K562 (cell line): ENCODE measurements at places on chromosomes 2 and 18. TPM values are rescaled to one million over a fixed set of nuclear protein-coding genes. Genes with fewer than 3 reads are reported as not detected.

DNA sequence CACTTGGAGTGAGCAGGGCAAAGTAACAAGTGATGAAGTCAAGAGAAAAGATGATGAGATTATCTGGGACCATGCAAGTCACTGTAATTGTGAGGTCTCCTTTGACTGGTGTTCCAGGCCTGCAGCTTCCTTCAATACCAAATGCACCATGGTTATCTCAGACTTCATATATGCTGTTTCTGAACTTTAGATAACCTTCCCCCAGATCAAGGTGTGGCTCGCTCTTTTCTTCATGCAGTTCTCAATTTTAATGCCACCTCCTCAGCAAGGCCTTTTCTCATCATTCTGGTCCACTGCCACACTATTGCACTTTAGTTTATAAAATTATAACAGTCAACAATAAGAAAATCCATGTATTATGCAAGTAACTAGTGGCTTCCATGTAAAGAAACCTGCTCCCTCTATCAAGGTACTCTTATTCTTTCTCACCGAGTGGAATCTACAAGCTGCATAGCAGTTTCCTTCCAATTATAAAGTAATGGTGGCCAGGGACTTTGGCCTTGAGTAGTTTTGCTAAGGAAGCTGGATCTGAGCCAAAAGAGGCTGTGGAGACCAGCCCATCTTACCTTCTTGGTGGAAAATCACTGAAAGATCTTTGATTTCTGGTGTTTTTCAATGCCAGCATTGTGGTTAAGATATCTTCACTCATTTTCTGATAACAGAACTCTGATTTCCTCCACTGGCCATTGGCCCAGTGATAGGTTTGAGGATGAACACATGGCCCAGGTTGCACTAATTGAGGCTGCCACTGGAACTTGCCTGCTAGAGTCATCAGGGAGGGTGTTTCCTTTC, 113.6 kb downstream of the KCNE4 start:
- no peak for DNase-seq

DNA sequence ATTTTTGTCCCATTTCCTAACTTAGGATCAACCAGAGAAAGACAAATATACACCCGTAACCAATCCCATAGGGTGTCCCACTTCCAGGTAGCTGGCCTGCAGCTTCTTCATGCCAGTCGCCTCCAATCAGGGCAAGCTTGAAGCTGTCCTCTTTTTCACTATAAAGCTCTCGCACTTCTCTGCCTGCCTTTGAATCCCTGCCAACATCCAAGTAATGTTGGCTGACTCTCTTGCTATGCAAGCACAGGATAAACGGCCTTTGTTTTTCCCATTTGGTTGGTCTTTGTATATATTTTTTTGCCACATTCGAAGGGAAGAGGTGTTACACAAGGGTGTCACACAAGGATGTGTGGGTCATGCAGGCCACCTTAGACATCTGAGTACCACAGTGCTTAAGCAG, 388.8 kb downstream of the CBLN2 start:
- DNase-seq = no peak

DNA sequence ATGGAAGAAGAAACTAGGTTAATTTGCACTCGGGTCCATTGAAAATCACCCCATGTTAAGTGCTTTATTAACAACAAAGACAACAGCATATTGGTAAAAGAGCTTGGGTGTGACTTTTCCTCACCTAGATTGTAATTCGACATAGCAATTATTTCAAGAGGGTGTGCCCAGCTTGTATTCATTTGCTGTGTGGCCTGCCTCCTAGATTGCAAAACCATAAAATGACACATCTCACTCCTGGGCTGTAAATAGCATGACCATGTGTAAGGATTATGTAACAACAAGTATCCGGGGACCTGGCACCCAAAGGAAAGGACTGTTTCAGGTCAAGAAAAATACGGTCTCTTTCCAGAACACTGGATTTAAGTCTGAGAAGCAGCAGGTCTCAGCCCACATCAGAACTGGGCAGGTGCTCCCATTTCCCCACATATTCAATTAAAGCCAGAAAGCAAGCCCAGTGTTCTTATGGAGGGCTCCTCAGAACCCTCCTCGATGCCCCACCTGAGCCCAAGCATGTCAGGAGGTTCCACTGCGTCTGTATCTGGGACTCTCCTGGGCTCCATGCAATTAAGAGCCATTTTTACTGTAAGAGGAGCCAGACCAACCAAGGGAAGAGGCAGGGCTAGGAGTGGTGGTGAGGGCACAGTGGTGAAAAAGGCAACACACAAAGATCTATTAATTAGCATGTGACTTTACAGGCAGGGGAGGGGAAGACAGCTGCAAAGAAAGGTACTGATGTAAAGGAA, 39.2 kb downstream of the MREG start:
- DNase-seq = no peak

GRCh38 chr2:60152226-60152833, 401.1 kb downstream of the BCL11A start:
- peak; percentile 30 for DNase-seq

ACTR1B gene
- 42.3 and 46.1 TPM in 2 replicates for polyA plus RNA-seq

GRCh38 chr2:25829377-25829704, 48.9 kb downstream of the ASXL2 start:
- DNase-seq = no peak

DNA sequence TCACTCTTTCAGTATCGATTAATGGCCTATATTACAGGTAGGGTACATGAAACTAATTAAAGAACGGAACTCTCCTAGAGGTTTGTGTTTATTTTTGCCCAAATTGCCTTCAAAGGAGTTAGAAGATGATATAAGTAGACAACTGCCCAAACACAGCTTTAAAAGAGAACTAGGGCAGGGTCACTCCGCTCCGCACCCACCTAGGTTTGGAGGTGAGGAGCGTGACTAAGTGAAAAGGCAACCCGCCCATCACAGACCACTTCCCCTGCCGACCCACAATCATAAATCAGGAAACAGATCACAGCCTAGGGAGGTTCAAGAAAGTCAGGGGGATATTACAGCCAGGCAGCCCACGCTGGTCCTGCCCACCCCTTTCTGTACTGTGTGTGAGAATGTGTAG, 166.7 kb downstream of the C1D start:
- no peak for DNase-seq

IL1RN gene
- not detected in 2 replicates for polyA plus RNA-seq
